Umbilical cord (tissue), 2 donors: ENCODE measurements at places on chromosomes 2 and 18. TPM values are rescaled to one million over a fixed set of nuclear protein-coding genes. Genes with fewer than 3 reads are reported as not detected.

SLC23A3 gene
- total RNA-seq: not detected

GRCh38 chr2:102116630-102117471 is 25.7 kb upstream of the IL1R1 start:
- no peak for DNase-seq

GRCh38 chr2:216044883-216045486 is 31.6 kb upstream of the MREG start:
- DNase-seq: no peak

DNA sequence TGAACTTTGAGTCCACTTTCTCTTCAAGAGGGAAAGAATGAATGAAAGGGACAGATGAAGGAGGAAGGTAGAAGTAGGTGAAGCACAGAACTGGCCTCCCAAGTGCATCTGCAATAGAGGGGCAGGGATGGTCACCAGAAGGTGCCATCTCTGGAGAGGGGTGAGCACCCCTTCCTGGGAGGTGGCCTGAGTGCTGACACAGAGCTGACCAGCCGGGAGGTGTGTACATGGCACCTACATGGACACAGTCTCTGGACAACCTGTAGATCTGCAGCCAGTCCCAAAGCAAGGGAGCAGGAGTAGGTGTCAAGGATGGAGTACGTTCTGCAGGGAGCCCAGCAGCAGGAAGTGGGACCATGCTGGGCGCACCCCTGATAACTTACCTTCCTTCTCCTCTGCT is 83.2 kb downstream of the TFCP2L1 start:
- DNase-seq: no peak

DNA sequence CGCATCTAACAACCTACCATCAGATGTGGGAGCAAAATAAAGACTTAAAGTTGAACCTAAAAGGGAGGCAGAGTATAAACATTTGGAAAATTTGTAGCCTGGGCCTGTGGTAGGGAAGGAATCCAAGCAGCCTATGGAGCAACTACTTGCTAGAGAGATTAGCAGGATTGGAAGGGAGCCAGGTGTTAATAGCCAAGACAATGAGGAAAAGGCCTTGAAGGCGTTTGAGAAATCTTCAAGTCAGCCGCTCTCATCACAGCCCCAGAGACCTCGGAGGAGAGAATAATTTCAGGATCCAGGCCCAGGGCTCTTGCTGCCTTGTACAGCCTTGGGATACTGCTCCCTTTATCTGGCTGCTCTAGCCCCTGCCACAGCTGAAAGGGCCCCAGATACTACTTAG is 219.7 kb downstream of the THSD7B start:
- no peak for DNase-seq

- peak; percentile 30 for DNase-seq
Observed at GRCh38 chr2:18752022-18752493, 162.7 kb upstream of the NT5C1B start.

DNA sequence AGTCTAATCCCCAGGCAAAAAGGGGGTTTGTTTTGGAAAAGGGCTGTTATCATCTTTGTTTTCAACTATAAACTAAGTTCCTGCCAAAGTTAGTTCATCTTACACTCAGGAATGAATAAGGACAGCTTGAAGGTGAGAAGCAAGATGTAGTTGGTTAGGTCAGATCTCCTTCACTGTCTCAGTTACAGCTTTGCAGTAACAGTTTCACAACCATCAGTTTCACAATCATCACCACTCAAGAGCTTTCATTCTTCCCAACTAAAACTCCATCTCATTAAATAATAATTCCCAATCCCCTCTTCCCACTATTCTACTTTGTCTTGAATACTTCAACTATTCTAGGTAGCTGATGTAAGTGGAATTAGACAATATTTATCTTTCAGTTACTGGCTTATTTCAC is 200.9 kb downstream of the NYAP2 start:
- DNase-seq: no peak

GRCh38 chr2:27929916-27930486 is 39.5 kb downstream of the BABAM2 start:
- no peak for DNase-seq

- peak; percentile 36 for DNase-seq
Observed at GRCh38 chr2:224584111-224584784, 915 bp downstream of the CUL3 start.

- DNase-seq: no peak
Observed at GRCh38 chr2:10650761-10651160, 39.0 kb downstream of the NOL10 start.

IRS1 gene
- total RNA-seq: 15.2 TPM
